GM12892 (cell line): ENCODE measurements at places on chromosomes 5 and 9.

- no peak for DNase-seq
Measured at GRCh38 chr9:573691-574410, 267.6 kb upstream of the DMRT1 start.

DNA sequence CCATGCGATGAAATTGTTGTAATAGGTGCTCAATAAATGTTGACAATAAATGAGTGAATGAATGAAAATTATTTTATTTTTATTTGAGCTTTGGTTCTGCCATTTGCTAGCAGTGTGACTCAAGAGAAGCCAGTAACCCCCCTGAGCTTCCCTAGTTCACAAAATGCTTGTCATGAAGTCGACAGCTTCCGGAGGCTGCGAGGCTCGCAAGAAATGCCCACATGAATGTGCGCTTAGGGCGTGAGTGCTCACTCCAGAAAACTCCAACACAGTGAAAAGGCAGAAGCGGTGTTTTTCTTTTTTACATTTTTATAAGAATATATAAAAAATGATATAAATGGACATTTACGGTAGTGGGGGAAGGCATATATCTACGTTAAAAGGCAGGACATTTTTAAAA, 26.5 kb downstream of the CDKN2A start:
- no peak for DNase-seq

DNA sequence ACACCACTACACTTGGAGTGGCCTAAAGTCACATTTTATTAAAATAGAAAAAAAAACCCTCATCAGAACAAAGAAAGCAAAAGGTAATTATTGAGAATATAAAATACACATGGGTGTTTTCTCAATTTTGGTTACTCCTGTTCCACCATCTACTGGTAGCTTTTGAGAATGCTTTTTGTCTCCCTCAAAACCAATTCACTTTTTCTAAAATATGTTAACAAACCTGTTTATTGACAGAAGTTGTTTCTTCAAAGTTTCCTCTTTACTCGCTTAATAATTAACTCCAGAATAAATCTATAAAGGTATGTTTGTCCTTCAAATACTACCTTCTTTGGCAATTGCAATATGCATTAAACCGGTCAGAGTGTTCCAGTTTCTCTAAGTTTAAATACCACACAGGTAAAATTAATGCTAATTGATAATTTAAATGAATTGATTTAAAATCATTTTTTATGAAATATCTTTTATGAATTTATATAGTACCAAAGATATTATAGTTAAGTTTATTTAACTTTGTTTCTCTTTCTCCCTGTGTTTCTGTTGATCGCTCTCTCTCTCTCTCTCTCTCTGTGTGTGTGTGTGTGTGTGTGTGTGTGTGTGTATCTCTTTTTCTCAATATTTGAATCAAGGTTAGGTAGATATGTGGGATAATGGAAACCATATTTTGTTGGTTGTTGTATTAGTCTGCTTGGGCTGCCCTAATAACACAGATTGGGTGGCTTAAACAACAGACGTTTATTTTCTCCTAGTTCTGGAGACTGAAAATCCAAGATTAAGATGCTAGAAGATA, 487.4 kb downstream of the PRDM9 start:
- no peak for DNase-seq

- DNase-seq: no peak
Measured at GRCh38 chr5:161201558-161201957, 345.0 kb downstream of the GABRB2 start.

- DNase-seq: no peak
Measured at GRCh38 chr5:159324102-159324755, 6.1 kb downstream of the IL12B start.

DNA sequence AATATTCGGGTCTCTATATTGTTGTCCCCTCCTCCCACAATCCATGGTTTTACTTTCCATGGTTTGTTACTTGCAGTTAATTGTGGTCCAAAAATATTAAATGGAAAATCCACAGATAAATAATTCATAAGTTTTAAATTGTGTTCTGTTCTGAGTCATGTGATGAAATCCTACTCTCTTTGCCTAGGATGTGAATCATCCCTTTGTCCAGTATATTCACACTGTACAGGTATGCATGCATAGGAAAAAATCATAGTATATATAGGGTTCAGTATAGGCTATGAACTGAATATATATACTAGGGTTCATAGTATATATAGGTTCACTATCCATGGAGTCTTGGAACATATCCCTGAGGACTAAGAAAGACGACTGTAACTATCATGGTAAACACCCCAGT, 19.6 kb downstream of the INSYN2B start:
- no peak for DNase-seq

- DNase-seq: no peak
Measured at GRCh38 chr5:56827049-56827448, 11.7 kb downstream of the MAP3K1 start.

- DNase-seq: no peak
Measured at GRCh38 chr5:68502531-68502930, 287.0 kb downstream of the PIK3R1 start.
